ENCODE measurements at places on chromosomes 2 and 18.

GRCh38 chr2:85481818-85482777 is 56.9 kb upstream of the MAT2A start:
- no peak for DNase-seq

GRCh38 chr2:3587432-3587831 is 7.5 kb upstream of the COLEC11 start:
- no peak for DNase-seq

DNA sequence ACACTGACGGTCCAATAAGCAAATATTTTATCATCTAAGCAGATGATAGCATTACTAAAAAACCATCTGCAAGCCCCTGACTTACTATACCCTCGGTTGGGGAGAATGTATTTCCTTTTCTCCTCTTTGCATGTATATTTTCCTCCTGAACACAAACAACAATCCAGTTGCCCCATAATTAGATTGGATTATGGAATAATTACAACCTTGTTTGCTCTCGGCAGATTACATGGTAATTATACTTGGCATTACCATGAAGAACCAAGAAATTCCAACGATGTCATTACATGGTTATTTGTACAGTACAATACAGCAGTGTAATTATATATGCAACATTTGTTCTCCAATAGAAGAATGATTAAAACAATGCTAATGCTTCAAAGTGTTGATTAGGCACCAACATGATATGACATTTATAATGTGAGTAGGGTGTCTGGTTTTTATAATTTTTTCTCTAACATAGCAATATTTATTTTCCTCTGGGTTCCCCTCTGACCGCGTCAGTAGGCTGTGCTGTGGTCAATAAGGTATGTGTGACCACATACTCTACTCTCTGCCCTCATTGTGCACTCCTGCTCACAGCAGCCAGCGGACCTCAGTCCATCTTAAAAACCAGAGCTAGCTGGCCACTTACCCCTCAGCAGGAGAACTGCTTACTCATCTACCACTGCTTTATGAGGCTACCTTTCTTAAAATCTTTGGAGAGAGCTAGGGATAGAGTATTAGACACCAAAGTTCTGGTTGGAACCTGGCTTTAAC is 176.1 kb downstream of the INSIG2 start:
- DNase-seq: no peak

DNA sequence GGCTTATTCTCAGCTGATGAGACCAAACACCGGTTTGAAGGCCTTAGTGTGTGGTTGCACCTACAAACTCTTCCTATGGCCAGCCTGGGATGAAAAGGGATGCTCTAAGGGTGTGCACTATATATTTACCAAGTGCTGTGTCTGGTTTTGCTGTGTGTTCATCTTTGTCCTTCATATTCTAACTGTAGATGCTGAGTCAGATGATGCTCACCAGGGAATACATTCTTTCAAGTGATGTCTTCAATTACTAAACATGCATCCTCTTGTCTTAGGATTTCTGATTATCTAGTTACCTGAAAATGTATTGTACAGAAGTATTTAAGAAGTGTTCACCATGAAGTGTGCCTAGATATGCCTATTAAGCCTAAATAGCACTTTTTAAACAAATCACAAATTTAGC is 1111.6 kb upstream of the ZEB2 start:
- DNase-seq: no peak

DNA sequence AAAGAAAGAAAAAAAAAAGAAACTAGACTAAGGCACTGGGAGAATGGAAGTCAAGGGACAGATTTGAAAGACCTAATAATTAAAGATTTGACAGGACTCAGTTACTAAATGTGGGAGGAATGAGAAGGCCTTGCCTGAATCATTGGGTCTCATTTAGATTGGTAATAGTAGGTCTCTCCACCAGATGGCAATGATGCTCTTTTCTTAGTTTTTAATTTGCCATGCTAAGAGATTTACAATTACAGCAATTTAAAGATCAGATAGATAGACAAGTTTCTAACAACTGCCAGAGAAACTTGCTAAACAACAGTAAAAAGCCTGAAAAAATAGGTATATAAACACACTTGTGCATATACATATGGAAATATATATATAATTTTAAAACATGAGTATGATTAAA is 153.0 kb downstream of the TMEM247 start:
- DNase-seq: no peak

DNA sequence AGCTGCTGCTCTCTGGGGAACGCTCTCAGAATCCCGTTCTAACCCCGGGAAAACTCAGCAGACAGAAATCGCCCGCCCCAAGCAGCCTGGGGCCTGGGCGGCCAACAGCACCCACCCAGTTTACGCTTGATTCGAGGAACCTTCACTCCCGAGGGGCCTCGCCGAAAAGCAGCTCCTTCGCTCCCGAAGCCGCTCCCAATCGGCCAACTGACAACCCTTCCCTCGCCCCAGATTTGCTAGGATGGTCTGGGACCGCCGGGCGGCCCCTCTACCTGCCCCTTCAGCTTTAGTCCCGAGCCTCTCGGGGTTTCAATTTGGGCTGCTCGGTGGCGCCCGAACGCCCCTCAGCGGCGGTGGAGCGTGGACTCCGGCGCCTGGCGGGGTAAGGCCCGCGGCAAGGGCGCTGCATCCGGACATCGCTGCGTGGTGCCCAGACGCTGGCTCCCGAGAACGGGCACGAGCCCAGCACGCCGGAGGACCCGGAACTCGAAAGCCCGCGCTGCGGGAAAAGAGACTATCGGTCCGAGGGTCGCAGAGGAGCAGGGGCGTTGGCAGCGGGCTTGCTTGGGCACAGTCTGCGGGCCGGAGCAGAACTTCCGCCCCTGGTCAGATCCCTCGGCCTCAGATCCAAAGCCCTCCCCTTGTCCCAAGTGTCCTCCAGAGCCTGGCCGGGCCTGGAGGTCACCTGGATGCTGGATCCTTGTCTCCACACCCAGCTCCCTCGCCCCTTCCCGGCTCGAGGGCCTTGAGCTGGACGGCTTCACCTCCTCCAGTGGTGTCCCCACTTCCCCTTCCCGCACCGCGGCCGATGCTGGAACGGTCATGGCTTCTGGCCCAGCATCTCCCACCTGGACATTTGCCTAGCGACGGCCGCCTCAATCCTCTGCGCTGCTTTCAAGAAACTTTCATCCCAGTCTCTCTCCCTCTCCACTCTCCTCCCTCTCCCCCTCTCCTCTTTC is 3.0 kb upstream of the OTX1 start:
- DNase-seq: no peak

All from MG63 (cell line).